Activated CD8-positive, alpha-beta T cell treated with anti-CD3 and anti-CD28 coated beads for 36 hours (primary cell): ENCODE measurements at places on chromosomes 1 and 21. TPM values are rescaled to one million over a fixed set of nuclear protein-coding genes. Genes with fewer than 3 reads are reported as not detected.

Gene ZNF670
- 3.3 TPM for total RNA-seq

Gene VWA5B1
- total RNA-seq, result not detected

Gene CYP4Z1
- total RNA-seq, result not detected

GRCh38 chr1:200861937-200862647, 10.7 kb upstream of the GPR25 start:
- no peak for DNase-seq

Gene KRTAP6-3
- total RNA-seq, result not detected

GRCh38 chr1:181802466-181802865, 259.0 kb downstream of the ZNF648 start:
- no peak for DNase-seq

DNA sequence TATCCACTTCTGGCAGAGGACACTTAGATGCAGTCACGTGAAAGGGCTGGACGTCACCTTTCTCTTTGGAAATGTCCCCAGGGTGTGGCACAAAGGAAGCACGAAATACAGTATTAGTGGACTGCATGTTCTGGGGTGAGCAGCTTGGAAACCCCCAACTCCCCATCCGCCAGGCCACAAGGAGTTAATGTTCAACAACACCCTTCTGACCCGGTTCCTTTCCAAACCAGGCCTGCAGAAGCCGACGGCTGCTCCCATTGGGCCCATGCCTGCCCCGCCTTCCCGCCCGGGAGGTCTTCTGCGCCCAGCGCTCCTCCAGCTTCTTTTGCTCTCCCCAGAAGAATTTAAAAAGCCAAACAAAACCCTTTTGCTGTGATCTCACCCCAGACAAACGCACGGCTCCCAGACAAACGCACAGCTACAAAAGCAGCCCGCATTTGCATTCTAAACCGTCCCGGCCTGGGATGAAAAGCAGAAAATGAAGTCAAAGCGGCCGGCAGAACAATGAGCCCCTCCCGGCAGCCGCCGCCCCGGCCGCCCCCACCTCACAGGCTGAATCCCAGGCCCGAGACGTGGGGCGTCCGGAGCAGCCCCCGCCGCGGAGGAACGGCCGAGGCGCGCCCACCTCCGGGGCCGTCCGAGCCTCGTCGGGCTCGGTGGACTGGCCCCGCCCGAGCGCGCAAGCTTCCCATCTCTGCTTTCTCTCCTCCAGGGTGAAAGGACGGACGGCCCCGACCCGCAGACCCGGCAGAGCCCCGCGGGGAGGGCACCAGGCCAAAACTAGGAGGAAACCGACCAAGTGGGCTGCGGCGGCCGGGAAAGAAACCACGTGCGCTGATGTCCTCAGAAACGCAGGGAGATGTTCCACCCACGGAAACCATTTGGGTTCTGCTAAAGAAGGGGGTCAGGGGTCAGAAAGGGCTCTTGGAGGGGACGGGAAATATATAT, 101.9 kb downstream of the PLPP3 start:
- no peak for DNase-seq

Gene HTR6
- not detected for total RNA-seq

DNA sequence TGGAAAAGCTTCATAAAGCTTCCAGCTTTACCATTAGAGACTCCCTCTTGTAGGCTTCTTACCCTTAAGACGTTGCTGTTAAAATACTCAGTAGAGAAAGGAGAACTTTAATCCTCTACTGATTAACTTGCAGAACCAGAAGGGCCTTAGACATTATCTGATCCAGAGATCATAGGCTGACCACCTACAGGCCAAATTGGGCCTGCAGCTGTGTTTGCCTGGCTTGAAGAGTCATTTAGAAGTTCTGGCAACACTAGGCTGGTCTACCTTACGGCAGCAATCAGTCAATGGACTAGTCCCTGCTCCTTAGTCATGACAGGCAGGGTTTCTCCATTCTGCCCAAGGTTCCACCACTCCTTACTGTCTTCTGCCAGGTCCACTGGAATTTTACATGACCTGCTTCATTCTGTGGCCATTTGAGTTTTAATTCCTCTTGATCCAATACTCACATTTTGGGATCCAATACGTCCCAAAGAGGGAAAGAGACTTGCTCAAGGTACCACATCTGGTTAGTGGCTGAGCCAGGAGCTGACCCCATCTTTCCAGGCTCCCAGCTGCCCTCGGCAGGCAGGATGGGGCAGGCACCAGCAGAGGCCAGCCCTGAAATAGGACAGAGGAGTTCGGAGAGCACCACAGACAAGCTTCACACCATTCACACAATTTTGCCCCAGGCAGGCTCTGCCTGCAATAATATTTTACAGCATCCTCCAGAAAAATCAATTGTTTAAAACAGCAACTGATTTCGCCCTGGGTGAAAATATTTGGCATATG, 96.8 kb downstream of the TNR start:
- DNase-seq, result no peak

DNA sequence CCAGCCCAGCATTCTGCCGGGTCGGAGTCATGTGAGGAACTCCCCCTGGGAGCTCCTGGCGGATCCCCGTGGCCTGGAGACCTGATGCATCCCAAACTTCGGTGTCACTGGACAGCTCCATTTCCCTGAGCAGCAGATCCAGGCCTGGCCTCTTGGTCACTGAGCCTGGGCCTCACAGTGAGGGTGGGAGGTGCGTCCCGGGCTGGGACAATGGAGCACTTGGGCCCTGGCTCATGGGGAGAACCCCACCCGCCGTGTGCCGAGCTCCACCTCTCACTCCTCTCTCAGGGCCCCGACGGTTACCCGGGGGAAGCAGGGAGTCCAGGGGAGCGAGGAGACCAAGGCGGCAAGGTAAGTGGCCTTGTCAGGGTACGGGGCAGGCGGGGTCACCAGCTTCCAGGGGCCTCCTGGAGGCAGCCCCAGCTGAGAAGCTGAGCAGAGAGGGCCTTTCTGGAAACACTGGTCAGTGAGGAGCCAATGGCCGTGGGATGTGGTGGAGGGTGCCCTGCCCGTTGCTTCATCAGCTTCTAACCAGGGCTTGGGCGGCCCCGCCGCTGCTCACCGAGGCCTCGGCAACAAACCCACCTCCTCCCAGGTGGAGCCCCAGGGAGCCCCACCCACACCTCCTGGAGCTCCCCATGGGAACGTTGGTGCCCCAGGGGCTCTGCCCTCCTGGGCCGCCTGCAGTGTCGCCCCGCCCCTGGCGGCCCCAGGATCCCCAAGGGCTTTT, 19.8 kb downstream of the COL6A2 start:
- no peak for DNase-seq

DNA sequence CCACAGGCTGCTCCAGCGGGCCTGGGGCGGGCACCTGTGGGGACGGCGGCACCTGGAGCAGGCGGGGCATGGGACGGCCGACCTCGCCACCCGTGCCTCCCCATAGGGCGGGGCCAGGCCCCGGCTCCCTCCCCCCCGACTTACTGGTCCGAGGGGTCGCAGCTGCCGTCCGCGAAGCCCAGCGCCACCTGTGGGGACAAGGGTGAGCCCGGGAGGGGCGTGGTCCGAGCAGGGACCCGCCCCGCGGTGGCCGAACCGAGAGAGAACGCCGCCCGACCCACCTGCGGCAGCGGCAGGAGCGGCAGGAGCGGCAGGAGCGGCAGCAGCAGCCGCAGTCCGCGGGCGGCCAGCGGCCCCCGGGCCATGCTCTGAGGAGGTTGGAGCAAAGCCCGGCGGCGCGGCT, at the start of gene TMEM52:
TMEM52 (minus strand) TSS at position 379 of the 403 bp plus-strand sequence; CDS start at position 365, 14 bp downstream.
- no peak for DNase-seq

GRCh38 chr21:46248827-46249226, 20.3 kb upstream of the LSS start:
- no peak for DNase-seq

Gene CLDN14
- total RNA-seq, result not detected

Gene SPRR2E
- not detected for total RNA-seq

DNA sequence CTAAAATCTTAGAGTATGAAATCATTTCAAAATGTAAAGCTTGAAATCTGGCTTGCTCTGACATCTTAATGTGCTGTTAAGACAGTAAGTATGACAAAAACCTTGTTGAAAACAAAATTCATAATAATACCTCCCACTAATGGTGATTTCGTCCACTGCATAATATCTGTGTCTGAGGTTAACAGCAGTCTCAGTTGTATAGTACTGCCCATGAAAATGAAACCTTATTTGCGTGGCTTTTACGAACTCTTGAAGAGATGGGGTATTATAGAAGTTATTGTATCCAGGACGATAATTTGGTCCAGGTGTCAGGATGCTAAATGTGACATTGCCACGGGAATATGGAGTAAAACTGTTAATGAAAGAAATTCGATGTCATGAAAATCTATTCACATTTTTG, 99.9 kb downstream of the USH2A start:
- DNase-seq, result no peak
